ENCODE measurements at places on chromosomes 7 and 10. TPM values are rescaled to one million over a fixed set of nuclear protein-coding genes. Genes with fewer than 3 reads are reported as not detected.
A peak's percentile ranks its signal among the peaks of the same experiment; 100 is the strongest.

- no peak for DNase-seq
Observed at GRCh38 chr10:18010050-18010449, 58.3 kb downstream of the SLC39A12 start.

DNA sequence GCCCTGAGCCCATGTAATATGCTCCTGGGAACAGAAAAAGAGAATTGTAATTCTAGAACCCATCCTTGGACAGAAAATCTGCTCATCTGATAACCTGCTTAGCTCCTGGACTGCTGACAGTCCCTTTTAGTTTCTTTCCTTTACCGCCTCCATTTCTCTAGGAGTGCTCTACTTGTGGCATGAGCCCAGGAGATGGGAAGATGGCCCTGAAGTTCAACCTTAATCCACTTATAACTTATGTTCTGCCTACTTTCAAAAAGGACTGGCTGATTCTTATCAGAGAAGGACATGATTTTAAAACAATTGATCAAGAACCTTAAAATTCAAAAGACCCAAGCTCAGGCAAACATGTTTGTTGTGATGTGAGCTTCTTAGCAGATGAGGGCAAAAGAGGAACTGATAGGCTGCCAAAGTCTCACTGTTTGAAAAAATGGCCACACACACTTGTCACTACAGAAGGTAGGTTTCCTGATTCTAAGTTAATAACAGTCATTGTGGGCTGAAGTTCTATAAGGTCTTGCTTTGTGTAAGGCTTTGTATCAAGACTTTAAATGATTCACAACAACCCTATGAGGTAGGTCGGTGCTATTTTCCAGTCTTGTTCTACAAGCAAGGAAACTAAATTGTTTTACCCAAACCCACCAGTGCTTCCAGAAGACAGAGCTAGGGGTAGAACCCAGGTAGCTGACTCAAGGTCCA is 94.3 kb upstream of the AFAP1L2 start:
- DNase-seq = no peak

DNA sequence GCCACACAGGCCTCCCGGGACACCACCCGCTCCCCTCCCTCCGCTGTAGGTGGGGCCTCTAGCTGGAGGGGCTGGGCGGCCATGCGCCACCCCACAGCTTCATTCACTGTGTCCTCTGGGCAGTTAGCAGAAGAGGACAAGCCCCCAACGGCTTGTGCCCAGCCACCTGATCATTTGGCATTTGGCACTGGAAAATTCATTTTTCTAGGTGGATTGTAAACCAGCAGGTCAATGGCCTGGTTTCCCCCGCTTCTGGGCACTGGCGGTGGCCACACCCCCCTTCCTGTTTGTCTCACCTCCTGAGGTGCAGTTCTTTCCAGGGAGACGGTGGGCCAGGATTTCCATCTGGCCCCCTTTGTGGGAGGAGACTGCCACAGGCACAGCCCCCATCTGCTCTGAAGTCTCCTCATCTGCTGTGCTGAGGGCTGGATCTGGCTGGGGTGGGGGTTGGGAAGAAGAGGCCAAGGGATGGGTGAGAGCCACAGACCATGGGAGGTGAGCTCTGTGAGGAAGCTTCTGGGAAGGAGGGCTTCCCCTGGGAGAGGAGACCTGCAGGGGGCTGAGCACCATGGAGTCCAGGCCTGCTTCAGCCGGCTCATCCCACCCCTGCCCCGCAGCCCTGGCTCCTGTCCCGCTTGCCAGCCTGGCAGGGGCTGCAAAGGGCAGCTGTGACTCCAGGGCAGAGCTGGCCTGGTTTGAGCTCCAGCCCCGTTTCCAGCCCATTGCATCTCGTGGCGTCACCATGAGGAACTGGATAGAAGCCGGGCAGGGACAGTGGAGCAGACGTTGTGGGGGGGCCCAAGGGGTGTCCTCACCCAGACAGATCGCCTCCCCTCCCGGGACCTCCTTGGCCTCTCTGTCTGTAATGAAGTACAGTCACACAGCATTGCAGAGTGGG is 40.1 kb upstream of the SLC29A3 start:
- no peak for DNase-seq

DNA sequence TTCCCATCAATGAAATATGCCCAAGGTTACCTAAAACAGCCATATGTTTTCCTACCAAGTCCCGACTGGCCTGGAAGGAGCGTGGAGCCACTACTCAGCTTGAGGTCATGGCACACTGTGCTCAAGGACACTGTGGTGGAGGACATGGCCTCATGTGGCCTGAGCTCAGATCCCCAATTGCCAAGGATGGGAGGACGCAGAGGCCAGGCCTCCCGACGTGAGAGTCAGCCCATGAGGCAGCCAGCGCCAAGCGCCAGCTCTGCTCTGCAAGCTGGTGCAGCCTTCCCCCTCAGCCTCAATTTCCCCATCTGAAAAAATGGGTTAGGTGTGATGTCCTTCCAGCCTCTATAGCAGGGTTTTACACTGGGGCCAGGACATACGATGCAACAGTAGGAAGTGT is 302.6 kb downstream of the CALN1 start:
- DNase-seq = no peak

- no peak for DNase-seq
Observed at GRCh38 chr7:67825356-67825755, 828.7 kb downstream of the TYW1 start.

DNA2 gene
- total RNA-seq = 7.6 TPM

OPN1SW gene
- not detected for total RNA-seq

- no peak for DNase-seq
Observed at GRCh38 chr7:32515890-32516550, 20.7 kb downstream of the AVL9 start.

DNA sequence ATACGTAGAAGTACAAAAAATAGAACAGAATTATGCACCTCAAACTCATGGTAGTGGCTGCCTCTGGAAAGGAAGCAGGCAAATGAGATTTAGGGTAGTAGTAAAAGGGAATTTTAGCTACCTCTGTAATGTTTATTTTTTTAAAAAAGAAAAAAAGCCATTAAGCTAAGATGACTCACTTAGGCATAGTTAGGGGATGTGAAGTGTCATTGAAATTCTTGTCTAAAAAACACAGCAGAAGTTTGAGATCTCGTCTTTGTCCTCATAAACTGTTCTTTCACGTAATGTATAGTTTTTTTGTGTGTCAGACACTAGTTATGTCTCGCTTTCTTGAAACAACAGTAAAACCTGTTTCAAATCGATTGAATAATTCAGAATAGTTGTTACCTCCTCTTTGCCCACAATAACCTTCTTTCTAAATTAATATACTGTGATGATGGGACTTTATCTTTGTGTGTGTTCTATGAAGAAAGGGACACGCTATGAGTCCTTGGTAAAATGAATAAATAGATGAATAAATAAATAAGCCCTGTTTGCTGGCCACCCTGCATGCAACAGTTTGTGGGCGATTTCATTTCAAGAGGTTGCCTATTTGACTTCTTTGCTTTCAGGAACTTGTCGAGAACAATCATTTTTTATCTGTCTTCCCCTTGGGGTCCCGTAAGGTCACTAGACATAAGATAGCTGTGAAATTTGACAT is 14.5 kb upstream of the FBXW4 start:
- no peak for DNase-seq

GRCh38 chr7:12030116-12030515 is 181.0 kb upstream of the TMEM106B start:
- DNase-seq = no peak

PALD1 gene
- total RNA-seq = 13.3 TPM

- DNase-seq = no peak
Observed at GRCh38 chr10:43897765-43898419, 249.2 kb upstream of the ZNF32 start.

DNA sequence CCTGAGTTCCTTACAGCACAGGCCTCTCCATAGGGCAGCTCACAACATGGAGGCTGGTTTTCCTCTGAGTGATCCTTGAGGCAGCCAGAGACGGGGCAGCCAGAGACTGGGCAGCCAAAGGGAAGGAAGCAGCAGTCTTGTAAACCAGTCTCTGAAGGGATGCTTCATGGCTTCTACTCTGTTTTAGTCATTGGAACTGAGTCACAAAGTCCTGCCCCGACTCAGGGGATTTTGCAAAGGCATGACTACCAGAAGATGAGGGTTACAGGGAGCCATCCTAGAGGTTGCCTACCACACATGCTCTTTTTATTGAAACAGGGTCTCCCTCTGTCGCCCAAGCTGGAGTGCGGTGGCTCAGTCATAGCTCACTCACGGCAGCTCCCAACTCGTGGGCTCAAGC is 44.4 kb upstream of the COMMD3 start:
- no peak for DNase-seq

GRCh38 chr10:5442065-5442989 is 30.0 kb downstream of the NET1 start:
- DNase-seq = peak; percentile 57

DNA sequence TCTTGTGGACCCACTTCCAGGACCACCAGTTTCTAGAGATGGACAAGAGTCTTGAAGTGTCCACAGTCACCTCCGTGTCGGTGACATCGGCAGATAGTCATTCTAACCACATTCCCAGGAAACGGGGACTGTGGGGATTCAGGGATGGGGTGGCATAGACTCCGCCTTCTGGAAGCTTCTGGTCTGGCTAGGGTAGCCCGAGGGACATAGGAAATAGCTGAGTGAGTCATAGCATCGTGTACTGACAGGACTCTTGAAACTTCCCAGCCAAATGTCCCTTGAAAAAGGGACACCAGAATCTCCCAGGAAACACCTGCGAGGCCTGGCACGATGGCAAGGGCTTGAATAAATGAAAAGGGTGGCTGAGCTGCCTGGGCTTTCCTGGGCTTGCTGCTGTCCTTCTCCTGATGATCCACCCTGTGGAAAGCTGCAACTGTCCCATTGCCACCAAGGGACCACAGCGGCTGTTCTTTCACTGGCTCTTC is 84.1 kb upstream of the LRRC4 start:
- DNase-seq = no peak

SPDYE3 gene
- total RNA-seq = 2.8 TPM

C7orf33 gene
- total RNA-seq = 0.19 TPM

GRCh38 chr7:47982610-47983009 is 3.2 kb upstream of the HUS1 start:
- DNase-seq = no peak

- peak; percentile 51 for DNase-seq
Observed at GRCh38 chr10:43390759-43391158, 18.2 kb downstream of the HNRNPF start.

DNA sequence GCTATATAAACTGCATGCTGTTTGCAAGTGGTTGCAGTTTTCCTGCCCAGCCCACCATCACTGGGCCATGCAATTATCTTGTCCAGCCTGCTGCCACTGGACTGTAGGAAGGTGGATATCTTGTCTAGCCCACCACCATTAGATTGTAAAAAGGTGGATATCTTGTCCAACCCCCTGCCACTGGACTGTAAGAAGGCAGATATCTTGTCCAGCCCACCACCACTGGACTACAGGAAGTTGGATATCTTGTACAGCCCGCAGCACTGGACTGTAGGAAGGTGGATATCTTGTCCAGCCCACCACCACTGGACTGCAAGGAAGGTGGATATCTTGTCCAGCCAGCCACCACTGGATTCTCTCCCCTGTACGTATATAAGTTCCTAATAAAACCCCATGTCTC is 69.8 kb downstream of the SKAP2 start:
- DNase-seq = no peak

Measured in testis (tissue), 5 donors.